Spleen (tissue), 13 donors: ENCODE measurements at places on chromosomes 2 and 18. TPM values are rescaled to one million over a fixed set of nuclear protein-coding genes. Genes with fewer than 3 reads are reported as not detected.

OR6B2 gene
- not detected for total RNA-seq

LAMA3 gene
- total RNA-seq = 2.2 TPM

CRACDL gene
- total RNA-seq = 1.0 TPM

PDE1A gene
- 2.1 TPM for total RNA-seq

UGT1A8 gene
- total RNA-seq = not detected

ME2 gene
- 91.6 TPM for total RNA-seq

DNA sequence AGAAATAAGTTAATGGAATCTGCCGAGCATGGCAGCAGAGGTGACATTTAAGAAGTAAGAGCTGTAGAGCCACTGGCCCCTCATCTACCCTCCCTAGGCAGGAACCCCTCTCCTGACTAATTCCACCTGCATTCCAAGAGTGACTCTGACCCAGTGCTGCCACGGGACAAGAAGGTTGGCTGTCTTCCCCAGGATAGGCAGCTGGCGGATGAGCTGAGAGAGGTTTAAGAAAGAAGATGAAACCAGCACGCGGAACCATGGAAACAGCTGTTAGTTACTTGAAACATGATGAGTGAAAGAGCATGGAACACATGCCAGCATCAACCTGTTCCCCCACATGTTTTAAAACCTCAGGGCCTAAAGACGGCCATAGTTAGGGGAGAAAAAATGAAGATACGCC, 74.1 kb downstream of the RND3 start:
- H3K36me3 ChIP-seq = no peaks in the 10 kb centered on the region
- H3K4me3 ChIP-seq = no peak overlapping the region
- no peak for DNase-seq
- no peaks in the 10 kb centered on the region for H3K4me1 ChIP-seq
- no peak overlapping the region for H3K27ac ChIP-seq

- no peaks in the 10 kb centered on the region for H3K4me1 ChIP-seq
- H3K27me3 ChIP-seq = no peaks in the 10 kb centered on the region
- no peak for DNase-seq
These were observed 564.0 kb upstream of the POU3F3 start for GRCh38 chr2:104289651-104290565.

DNA sequence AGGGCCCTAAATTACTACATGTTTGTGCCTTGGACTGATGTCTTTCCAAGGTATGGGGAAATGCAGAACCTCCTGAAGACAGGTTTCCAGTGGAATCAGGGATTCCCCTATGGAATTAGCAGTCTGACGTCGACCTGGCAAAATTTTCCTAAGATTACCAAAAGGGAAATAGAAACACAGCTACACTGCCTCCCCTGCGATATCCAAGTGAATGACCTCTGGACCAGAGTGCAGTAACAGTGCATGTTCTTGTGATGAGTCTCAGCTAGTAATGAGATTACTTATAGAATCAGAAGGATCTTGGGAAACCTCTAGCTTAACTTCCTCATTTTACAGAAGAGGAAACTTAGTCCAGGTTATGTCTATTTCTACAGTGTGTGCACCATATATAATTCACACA, 21.3 kb upstream of the CHST9 start:
- DNase-seq = no peak
- no peaks in the 10 kb centered on the region for H3K4me1 ChIP-seq
- H3K27ac ChIP-seq = no peak overlapping the region

DNA sequence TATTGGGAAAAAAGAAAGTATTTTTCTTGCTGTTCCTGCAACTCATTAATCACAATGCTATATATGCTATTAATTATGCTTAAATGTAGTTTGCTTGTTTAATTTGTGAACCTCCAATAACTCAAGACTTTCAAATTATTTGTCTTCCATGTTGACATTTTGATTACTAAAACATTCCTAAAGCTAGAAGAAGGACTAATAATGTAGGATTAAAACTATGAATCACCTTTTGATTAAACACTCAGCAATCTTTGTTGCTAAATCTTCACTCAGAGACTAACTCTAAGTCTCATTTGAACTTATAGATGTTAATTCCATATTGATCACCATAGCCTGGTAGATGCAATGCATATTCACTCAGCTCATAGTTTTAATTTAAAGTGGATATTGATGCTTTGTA, 524.6 kb upstream of the ZEB2 start:
- H3K27me3 ChIP-seq = no peaks in the 10 kb centered on the region
- H3K4me3 ChIP-seq = no peak overlapping the region
- DNase-seq = no peak
- H3K4me1 ChIP-seq = no peaks in the 10 kb centered on the region

DNA sequence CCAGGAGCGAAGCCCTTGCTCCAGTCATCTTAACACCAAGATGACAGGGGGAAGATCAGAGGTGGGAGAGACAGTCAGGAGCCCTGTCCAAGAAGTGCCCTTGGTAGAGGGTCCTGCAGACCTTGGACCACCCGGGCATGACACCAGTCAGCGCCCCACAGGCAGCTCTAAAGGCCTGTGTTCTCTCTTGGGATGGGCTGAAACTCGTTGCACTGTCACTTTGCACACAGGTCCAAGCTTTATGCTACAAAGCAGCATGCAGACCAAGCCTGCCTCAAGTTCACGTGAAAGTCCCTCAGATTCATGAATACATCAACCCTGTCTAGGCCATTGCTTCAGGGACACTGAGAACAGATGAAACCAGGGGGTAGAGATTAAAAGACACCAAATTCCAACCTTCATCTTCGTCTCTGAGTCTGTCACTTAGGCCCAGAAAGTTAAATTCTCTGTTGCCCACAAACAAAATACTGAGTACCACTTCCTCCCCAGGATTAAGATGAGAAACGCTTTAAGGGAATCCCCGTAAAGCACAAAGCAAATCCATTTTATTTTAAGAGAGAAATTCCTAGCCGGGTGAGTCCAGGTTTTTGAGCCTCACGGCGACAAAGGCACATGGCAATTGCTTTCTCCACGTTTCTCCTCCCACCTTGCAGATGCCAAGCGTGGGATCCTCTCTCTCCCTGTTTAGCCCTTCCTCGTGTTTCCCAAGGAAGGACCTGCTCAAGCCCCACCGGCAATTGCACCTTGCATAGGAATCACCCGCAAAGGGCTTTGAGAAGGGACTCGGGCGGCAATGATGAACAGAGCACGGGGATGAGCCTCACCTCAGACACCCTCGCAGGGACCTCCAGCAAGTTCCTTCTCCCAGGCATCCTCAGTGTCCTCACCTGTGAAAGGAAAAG, 75.0 kb upstream of the ID2 start:
- H3K27ac ChIP-seq = no peak overlapping the region
- H3K27me3 ChIP-seq = no peaks in the 10 kb centered on the region
- no peak for DNase-seq

DNA sequence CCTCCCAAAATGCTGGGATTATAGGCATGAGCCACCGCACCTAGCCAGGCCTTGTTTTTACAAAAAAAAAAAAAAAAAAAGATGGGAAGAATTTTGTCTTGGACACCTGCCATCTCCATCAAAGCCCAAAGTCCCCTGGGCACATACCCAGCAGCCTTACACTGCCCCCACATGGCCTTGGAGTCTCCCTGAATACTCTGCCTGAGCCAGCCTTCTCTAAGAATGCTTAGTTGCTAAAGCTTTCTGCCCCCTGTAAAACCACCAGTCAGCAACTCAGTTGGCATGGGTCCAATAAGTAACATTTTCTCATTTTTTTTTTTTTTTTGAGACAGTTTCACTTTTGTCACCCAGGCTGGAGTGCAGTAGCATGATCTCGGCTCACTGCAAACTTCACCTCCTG, 40.6 kb downstream of the SPC25 start:
- no peaks in the 10 kb centered on the region for H3K36me3 ChIP-seq
- no peaks in the 10 kb centered on the region for H3K4me1 ChIP-seq
- no peak overlapping the region for H3K27ac ChIP-seq
- H3K4me3 ChIP-seq = no peak overlapping the region

GRCh38 chr2:168237741-168238140, 9.7 kb downstream of the STK39 start:
- peaks cover 13% of the 10 kb centered on the region for H3K4me1 ChIP-seq
- H3K4me3 ChIP-seq = no peak overlapping the region
- no peaks in the 10 kb centered on the region for H3K36me3 ChIP-seq
- no peak overlapping the region for H3K27ac ChIP-seq

- no peak overlapping the region for H3K27ac ChIP-seq
- DNase-seq = no peak
- no peak overlapping the region for H3K4me3 ChIP-seq
- no peaks in the 10 kb centered on the region for H3K27me3 ChIP-seq
- H3K4me1 ChIP-seq = no peaks in the 10 kb centered on the region
- H3K36me3 ChIP-seq = no peaks in the 10 kb centered on the region
These were observed 168.4 kb upstream of the SPOPL start for GRCh38 chr2:138333121-138333520.

DNA sequence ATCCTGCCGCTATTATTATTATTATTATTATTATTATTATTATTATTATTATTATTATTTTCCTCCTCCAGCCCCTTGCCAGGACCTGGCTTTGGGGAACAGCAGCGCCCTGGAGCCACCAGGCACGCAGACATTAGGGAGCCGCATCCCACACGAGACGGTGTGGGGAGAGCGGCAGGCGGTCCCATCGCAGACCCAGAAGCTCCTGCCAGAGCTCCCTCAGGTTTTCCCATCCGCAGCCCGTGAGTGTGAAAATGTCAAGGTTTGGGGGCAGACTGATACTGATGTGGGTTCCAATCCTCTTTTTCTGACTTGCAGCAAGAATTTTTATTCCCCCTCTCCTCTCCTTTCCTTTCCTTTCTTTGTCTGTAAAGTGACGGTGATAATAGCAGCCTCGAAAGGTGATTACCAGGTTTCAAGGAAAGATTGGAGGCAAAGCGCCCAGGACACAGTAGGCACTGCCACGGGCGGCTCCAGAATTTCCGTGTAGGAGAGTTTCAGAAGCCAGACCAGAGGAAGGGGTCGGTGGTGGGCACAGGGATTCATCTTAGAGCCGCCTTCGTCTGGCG, 816 bp downstream of the SCTR start:
- H3K4me3 ChIP-seq = no peak overlapping the region
- DNase-seq = no peak
- peaks cover 21% of the 10 kb centered on the region for H3K27me3 ChIP-seq
- no peak overlapping the region for H3K27ac ChIP-seq
- H3K36me3 ChIP-seq = no peaks in the 10 kb centered on the region

GRCh38 chr2:233209533-233210171, 41.8 kb upstream of the ATG16L1 start:
- peaks cover 83% of the 10 kb centered on the region for H3K36me3 ChIP-seq
- no peaks in the 10 kb centered on the region for H3K4me1 ChIP-seq
- no peaks in the 10 kb centered on the region for H3K27me3 ChIP-seq
- DNase-seq = peak; percentile 43
- no peak overlapping the region for H3K4me3 ChIP-seq

- no peaks in the 10 kb centered on the region for H3K36me3 ChIP-seq
- H3K27ac ChIP-seq = no peak overlapping the region
- no peak overlapping the region for H3K4me3 ChIP-seq
- no peaks in the 10 kb centered on the region for H3K27me3 ChIP-seq
These were observed 110.0 kb downstream of the NCKAP5 start for GRCh38 chr2:133458280-133458679.

DNA sequence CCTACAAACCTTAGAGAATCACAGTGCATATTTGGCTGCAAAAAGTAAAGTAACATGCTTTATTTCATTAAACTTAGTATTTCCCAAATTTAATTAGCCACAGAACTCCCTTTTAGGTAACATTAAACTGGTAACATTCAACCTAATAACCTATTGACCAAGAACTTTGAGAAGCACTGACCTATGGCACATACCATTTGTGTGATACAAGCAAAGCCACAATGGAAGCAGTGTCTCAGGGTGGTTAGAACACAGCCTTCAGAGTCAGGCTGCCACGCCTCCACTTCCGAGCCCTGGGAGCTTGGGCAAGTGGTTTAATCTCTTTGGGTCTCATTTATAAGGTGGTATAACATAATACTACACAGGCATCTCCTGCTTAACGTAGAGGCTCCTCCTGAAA, 301.4 kb downstream of the PDE11A start:
- H3K4me1 ChIP-seq = no peaks in the 10 kb centered on the region
- H3K36me3 ChIP-seq = no peaks in the 10 kb centered on the region
- H3K27me3 ChIP-seq = no peaks in the 10 kb centered on the region
- no peak for DNase-seq
- no peak overlapping the region for H3K27ac ChIP-seq
- no peak overlapping the region for H3K4me3 ChIP-seq

DNA sequence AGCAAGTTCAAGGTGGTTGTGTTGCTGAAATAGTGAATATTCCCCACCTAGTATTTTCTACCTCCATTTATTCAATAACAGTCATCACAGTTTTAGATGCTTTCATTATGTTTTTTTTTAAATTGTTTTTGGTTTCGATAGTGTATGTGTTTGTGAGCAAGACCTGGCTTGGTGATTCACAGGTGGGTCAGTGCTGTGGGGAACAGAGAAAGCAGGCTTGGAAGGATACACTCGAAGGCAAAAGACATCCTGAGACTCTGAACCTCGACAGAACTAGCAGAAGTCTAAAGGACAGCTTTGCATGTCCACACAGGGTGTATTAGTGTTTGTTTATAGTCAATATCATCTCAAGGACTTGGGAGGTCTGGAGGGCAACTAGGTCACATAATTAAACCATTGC, 551.5 kb downstream of the RIT2 start:
- no peaks in the 10 kb centered on the region for H3K4me1 ChIP-seq
- no peak overlapping the region for H3K27ac ChIP-seq
- no peak overlapping the region for H3K4me3 ChIP-seq
- no peak for DNase-seq
- H3K36me3 ChIP-seq = no peaks in the 10 kb centered on the region
- no peaks in the 10 kb centered on the region for H3K27me3 ChIP-seq

DNA sequence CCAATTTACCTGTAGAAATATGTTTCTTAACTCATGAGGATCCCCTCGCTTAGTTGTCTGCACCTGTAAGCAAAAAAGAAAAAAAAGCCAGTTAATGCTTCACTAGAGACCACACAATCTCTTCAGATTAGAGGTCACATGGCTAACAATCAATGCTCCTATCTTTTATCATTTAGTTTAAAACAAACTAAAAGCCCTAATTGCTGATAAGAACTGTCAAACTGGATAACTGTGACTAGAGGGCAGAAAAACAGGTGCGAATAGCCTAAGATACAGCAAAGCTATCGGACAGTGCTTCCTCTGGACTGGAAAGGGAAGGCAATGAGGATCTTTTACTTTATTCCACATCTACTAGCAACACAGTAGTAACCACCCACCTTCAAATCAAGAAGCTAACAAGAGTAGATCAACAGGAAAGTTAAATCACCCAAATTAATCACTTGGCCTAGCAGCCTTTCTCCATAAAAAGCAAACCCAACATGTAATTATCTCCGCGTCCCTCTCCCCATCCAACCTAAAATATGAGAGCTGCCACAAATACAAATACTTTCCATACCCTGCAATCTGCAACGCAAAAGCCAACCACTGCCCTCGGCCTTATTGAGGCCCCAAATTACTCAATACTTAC, 734 bp downstream of the SLC25A12 start:
- H3K27me3 ChIP-seq = no peaks in the 10 kb centered on the region
- peak overlapping the region; percentile 90 for H3K27ac ChIP-seq
- H3K36me3 ChIP-seq = no peaks in the 10 kb centered on the region

- no peak overlapping the region for H3K4me3 ChIP-seq
- H3K36me3 ChIP-seq = no peaks in the 10 kb centered on the region
- H3K4me1 ChIP-seq = no peaks in the 10 kb centered on the region
These were observed 270.0 kb upstream of the SMIM21 start for GRCh38 chr18:75697493-75697892.

- no peak for DNase-seq
- H3K4me1 ChIP-seq = peaks cover 8% of the 10 kb centered on the region
- H3K27ac ChIP-seq = no peak overlapping the region
- no peaks in the 10 kb centered on the region for H3K27me3 ChIP-seq
- H3K4me3 ChIP-seq = no peak overlapping the region
These were observed 6.0 kb upstream of the ROCK1 start for GRCh38 chr18:21117409-21118131.
